Stimulated activated CD8-positive, alpha-beta memory T cell treated with anti-CD3 and anti-CD28 coated beads, Interleukin-2, amount 100 ng/mL, for 1 hour (primary cell): ENCODE measurements at places on chromosomes 1 and 21.

DNA sequence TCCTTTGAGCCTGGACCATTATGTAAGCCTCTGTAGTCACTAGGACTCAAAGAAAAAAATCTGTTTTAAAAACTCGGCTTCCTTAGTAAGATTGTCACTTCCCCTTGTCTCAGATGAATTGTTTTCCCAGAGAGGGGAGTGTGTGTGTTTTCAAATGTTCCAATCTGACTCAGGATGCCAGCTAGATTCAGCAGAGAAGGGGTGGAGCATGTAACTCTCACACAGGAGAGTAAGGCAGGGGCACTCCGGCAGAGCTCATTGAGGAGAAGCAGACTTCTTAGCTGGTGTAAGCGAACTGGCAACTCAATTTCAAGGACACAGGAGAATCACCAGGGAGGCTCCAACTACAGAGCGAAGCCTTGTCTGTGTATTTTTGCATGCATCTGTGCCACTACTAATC, 623.2 kb downstream of the LMO4 start:
- DNase-seq, result no peak

DNA sequence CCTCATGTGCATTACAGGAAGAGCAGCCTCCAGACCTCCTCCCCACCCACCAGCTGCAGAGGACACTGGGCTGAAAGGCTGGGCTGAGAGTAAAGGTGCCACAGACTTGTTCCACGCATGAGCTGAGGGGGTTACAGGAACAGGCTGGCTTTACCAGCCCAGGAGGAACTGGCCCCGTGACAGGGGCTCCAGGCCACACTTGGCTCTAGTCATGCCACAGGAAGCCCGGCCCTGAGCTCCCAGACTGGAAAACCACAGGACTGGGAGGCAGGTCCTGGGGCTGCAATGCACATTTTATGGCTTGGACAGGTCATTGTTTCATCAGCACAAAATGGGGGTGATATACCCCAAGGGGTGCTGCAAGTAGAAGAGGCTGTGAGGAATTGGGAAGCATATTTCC, 35.6 kb downstream of the GPA33 start:
- no peak for DNase-seq

GRCh38 chr1:74474585-74474984, 37.8 kb downstream of the LRRC53 start:
- no peak for DNase-seq

GRCh38 chr1:84078108-84078841, 65.8 kb upstream of the PRKACB start:
- DNase-seq, result no peak

- DNase-seq, result no peak
Measured at GRCh38 chr1:233883671-233884070, 20.8 kb upstream of the SLC35F3 start.

- no peak for DNase-seq
Measured at GRCh38 chr1:54791880-54792522, 9.1 kb downstream of the TTC22 start.

DNA sequence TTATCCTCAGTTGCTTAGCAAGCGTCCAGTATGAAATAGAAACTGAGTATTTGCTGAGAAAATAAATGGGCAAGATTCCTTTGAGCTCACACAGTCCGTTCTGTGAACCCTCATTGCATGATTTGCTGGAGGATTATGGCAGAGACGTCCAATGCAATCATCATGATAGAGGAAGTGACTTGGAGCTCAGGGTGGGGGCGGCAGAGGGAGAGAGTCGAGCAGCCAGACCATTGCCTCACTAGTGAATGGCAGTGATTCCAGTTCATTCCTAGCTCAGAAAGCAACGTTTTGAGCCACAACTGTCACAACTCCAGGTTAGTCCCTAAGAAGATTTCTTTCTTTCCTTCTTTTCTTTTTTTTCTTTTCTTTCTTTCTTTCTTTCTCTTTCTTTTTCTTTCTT, 27.5 kb upstream of the COL9A2 start:
- DNase-seq, result no peak

DNA sequence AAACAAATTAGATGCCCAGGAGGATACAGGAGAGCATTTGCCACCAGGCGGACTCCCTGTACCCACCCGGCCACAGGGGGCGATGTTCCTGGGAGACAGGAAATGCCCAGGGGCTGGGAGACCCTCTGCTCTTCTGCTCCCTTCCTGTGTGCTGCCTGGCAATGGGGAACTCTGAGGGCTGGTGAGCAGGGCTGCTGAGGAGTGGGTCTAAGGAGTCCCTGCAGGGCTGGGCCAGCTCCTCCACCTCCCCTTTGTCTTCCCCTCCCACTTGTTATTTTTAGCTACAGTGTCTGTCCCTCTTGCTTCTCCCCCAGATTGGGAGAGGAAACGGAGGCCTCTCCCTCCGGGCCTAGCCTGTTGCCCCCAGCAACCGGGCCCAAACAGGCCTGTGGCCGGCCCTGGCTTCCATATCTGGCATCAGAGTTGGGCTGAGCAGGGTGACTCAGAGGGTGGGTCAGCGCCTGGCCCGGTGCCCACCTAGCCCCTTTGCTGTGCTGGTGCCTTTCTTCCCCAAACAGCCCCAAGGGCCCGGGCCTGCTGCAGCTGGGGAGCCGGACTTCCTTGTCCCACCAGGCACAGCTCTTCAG, 11.6 kb downstream of the LMNA start:
- DNase-seq, result peak; percentile 41

- DNase-seq, result no peak
Measured at GRCh38 chr1:170221031-170221430, 75.3 kb downstream of the NTMT2 start.

GRCh38 chr1:117260761-117261423, 50.2 kb upstream of the VTCN1 start:
- DNase-seq, result no peak

GRCh38 chr1:164701189-164701761, 142.3 kb downstream of the PBX1 start:
- no peak for DNase-seq

DNA sequence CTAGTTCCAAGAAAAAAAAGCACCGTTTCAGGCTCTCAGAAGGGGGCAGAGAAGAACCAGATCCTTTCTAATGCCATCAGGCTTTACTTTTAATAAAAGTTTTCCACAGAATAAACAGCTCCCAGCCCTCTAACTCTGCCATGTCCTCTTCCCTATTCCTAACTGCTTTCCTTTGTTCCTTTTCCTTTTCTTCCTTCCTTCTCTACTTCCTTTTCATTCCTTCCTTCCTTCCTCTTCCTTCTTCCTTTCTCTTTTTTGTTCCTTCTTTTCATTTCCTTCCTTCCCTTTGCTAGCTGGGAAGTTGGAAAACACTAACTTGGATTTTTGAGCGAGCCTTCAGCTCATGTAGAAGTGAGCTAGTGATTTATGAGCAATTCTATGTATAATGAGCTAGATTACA, 46.2 kb downstream of the KDM5B start:
- no peak for DNase-seq

DNA sequence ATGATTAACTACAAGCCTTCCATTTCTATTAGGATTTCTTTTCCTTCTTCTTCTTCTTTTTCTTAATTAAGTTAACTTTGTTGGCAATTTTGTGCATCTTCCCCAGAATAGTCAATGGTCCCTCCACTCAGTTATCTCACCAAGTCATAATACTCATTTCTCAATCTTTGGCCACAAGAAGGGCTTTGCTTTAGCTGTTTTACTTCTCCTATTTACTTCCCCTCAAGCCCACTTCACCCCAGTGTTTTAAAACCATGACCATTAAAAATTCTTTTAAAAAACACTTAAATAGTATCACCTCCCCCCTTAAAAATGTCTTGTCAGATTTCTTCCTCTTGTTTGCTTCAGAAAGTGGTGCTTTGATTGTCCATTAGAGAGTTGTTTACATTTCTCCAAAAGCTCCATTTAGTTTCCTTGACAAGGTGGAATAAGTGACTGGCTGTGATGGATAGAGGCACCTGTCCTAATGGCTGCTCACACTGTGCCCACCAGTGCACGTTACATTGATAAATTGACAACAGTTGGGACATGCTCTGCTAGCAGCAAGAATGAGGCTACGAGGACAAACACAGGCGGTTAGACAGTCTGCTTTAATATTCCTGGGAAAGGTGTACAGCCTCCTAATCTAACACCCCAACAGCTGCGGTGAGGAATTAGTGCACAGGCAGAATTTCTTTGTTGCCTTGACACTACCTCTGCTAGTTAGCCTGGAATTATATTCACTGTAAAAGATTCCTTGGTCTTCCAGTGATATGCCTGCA, 354.7 kb downstream of the LMO4 start:
- DNase-seq, result no peak

- no peak for DNase-seq
Measured at GRCh38 chr1:12180315-12180714, 13.5 kb downstream of the TNFRSF1B start.

DNA sequence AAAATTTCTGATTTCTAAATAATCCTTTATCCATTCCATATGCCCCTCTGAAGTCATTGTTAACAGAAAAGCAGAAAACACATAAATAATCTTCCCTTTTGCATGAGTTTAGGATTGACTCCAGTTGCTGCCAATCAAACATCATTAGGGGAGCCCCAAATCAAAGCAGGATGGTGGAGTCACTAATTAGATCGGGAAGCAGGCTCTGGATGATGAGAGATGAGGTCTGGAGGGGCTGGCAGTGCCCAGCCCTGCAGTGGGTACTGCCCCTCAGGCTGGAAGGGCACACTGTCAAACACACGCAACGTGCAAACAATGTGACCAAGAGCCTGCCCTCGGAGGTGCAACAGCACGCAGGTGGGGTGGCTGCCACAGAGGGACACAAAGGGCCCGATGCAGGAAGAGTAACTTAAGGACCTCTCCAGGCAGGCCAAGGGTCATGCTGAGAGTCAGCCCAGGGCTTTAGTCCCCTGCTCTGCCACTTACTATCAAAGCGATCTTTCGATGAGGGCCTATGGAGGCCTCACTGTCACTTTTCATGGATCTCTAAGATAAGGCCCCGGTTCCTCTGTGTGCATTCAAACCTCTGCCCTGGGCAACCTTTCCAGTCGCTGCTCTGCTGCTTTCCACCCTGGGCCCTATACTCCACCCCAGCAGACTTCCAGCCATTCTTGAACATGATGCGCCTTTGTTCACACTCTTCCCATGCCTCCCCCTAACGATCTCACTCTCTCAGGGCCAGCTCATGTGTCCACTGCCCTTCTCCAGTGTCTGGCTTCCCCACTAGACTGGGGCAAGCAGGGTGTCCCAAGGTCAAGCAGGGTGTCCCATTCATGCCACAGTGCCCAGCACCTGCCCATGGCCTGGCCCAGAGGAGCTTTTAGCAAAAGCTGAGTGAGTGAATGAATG, 98.9 kb downstream of the DMRTB1 start:
- no peak for DNase-seq

- DNase-seq, result no peak
Measured at GRCh38 chr1:166852918-166853317, 13.6 kb downstream of the POGK start.

GRCh38 chr1:172375211-172375631, 45.3 kb upstream of the C1orf105 start:
- no peak for DNase-seq

DNA sequence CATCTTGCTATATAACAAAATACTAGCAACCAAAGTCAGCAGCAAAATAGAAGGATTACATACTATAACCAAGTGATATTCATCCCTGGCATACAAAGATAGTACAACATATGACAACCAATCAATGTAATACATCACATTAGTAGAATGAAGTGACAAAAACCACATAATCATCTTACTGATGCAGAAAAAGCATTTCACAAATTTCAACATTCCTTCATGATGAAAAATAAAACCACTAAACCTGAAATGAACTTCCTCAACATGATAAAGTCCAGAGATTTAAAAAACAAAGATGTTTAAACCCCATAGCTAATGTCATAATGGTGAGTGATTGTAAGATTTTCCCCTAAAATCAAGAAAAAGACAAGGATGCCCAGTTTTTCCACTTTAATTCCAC, 18.6 kb downstream of the RO60 start:
- no peak for DNase-seq

GRCh38 chr21:44780767-44781459, 20.7 kb downstream of the UBE2G2 start:
- no peak for DNase-seq

DNA sequence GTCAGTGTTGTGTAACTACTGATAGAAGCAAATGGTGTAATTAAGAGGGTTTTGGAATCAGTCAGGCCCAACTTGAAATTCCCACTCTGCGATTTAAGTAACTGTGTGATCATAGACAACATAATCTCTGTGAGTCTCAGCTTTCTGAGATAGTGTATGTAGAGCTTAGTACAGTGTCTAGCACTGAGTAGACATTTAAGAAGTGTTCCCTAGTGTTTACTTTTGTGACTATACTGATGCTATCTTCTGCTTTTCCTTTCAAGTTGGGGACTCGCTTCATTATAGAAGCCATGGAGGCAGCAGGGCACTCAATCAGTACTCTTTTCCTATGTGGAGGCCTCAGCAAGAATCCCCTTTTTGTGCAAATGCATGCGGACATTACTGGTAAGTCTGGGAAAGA, 147.7 kb upstream of the HOOK1 start:
- no peak for DNase-seq

DNA sequence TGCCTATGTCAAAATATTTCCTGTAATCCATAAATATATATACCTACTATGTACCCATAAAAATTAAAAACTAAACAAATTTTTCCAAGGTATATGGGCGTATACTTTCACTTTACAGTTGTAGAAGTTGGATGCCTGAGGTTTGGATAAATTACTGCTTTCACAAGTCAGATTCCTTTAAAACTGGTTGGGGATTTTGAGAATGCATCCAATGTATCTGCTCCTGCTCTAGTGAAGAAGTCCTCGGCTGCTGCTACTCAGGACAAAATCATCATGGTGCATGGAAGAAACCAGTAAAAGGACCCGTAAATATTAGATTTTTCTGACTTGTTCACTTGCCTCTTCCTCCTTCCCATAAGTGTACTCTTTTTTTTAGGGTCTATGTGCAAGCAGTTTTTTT, 841.1 kb downstream of the USP25 start:
- no peak for DNase-seq

DNA sequence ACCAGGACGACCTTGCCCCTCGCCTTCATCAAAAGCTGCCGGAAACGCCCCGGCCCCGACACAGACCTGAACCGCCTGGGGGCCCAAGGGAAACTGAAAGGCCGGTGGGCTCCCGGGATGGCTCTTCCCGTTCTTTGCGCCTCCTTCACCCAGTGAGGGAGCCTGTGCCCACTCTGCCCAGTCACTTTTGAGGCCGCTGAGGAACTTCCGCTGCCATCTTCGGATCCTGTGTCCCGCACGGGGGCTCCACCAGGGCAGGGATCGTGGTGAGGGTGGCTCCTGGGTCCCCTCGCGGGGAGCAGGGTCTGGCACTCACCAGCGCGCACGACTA, 104.0 kb downstream of the PPIAL4G start:
- DNase-seq, result no peak
